Activated naive CD8-positive, alpha-beta T cell treated with anti-CD3 and anti-CD28 coated beads, Interleukin-2, amount 50 U/mL, for 24 hours (primary cell): ENCODE measurements at places on chromosomes 1 and 21.

GRCh38 chr21:28923439-28923975, 69.2 kb downstream of the LTN1 start:
- H3K36me3 ChIP-seq, result peaks cover 15% of the 10 kb centered on the region
- H3K4me1 ChIP-seq, result no peaks in the 10 kb centered on the region
- H3K4me3 ChIP-seq, result no peak overlapping the region
- no peak overlapping the region for H3K27ac ChIP-seq

GRCh38 chr21:39215078-39215477, 31.8 kb upstream of the PSMG1 start:
- no peak overlapping the region for H3K4me3 ChIP-seq
- H3K4me1 ChIP-seq, result peaks cover 11% of the 10 kb centered on the region
- H3K27ac ChIP-seq, result no peak overlapping the region
- DNase-seq, result no peak
- no peaks in the 10 kb centered on the region for H3K27me3 ChIP-seq

GRCh38 chr1:95497566-95497965, 263.6 kb downstream of the RWDD3 start:
- H3K27me3 ChIP-seq, result no peaks in the 10 kb centered on the region
- DNase-seq, result no peak
- no peak overlapping the region for H3K4me3 ChIP-seq
- no peaks in the 10 kb centered on the region for H3K36me3 ChIP-seq

DNA sequence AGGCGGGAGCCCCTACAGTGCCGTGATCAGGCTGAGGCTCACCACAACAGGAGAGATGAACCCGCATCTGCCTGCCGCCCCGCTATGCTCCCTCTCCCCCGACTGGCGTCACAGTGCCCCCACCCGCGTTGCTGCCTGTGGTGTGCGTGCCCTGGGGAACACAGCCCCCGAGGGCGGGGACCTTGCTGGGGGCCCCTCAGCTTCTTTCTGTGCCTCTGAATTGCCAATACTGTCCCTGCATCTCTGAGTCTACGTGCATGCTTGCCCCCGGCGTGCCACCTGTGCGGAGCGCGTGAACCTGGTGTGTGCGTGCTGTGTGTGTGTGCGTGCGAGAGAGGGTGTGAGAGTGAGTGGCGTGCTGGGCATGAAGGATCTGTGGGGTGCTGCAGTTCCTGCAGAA, 10.3 kb downstream of the PARS2 start:
- DNase-seq, result no peak
- peaks cover 6% of the 10 kb centered on the region for H3K36me3 ChIP-seq
- no peaks in the 10 kb centered on the region for H3K4me1 ChIP-seq
- H3K27me3 ChIP-seq, result no peaks in the 10 kb centered on the region
- H3K4me3 ChIP-seq, result no peak overlapping the region
- no peak overlapping the region for H3K27ac ChIP-seq

- H3K27ac ChIP-seq, result no peak overlapping the region
- H3K36me3 ChIP-seq, result no peaks in the 10 kb centered on the region
- H3K4me1 ChIP-seq, result no peaks in the 10 kb centered on the region
- no peak overlapping the region for H3K4me3 ChIP-seq
These were observed 27.6 kb downstream of the C1orf216 start for GRCh38 chr1:35691080-35691479.

DNA sequence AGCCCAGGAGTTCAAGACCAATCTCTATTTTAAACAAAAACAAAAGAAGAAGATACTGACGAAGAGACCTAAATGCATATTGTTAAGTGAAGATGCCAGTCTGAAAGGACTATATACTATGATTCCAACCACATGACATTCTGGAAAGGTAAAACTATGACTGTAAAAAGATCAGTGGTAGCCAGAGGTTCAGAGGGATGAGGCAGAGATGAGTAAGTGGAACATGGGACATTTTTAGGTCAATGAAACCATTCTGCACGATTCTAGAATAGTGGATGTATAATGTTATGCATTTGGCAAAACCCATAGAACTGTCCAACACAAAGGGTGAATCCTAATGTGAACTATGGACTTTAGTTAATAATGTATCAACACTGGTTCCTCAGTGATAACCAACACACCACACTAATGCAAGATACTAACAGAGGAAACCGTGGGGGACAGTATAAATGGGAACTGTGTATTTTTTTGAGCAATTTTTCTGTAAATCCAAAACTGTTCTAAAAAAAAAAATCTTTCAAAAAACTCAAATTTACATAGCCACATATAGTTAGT, 8.2 kb downstream of the RC3H1 start:
- H3K36me3 ChIP-seq, result peaks cover 20% of the 10 kb centered on the region
- peak overlapping the region; percentile 74 for H3K27ac ChIP-seq
- H3K27me3 ChIP-seq, result no peaks in the 10 kb centered on the region
- H3K4me1 ChIP-seq, result peaks cover 60% of the 10 kb centered on the region
- DNase-seq, result no peak
- no peak overlapping the region for H3K4me3 ChIP-seq

DNA sequence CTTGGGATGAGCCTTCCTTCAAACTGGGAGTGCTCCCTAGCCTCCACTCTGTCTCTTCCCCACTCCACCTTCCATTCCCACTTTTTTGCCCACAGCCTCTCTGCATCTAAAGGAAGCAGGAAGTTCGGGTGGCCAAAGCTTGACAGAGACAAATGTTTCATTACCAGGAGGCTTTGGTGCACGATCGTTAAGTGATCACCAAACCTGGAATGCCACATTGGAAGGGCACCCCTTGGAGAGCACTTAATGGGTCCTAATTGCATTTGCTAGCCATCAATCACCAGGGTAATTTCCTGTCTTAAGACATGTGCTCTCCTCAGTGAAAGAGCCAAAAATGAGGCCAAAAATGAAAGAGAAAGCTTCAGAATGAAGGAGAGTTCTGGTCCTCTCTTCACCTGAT, 206.5 kb downstream of the TNR start:
- H3K36me3 ChIP-seq, result no peaks in the 10 kb centered on the region
- peaks cover 1% of the 10 kb centered on the region for H3K27me3 ChIP-seq
- no peak overlapping the region for H3K4me3 ChIP-seq
- no peak for DNase-seq
- H3K4me1 ChIP-seq, result no peaks in the 10 kb centered on the region

DNA sequence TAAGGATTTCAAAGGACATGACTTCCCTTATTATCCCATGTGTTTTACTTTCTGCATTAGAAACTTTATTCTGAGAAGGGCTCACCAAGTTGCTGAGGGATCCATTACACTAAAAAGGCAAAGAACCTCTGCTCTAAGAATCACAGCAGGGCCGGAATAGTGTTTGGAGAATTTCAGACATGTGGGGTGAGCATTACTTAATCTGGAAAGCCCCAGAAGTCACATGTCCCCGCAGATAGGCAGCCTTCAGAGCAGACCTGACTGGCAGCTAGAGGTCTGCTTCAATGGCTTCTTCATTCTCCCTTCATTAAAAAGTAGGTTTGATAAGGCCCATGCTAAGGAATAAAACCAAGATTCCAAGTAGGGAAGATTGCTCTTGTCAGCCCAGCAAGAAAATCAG, 52.6 kb upstream of the RBM15 start:
- H3K27ac ChIP-seq, result no peak overlapping the region
- H3K4me3 ChIP-seq, result no peak overlapping the region
- no peaks in the 10 kb centered on the region for H3K27me3 ChIP-seq
